ENCODE measurements at places on chromosomes 16 and 17.

GRCh38 chr17:48834973-48835372 lies 4.1 kb downstream of the CALCOCO2 start:
- no peak for DNase-seq

DNA sequence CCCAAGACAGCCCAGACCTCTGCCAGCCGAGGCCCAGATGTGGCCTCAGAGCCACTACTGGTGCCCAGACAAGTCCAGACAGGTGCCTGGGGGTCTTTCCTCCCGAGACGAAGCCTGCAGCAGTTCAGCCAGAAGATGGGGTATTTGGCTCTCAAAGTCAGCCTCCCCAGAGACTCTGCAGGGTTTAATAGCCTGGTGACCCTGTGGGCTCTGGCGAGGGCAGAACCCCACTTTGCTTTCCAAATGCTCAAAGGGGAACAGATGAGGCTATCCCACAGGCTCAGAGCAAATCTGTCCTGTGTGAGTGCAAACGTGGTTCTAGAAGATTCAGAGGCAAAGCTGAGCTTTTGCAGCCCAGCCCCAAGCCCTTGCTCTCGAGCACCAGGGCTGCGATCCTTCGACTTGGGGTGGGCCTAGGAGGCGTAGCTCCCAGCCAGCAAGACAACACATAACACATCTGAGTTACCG lies 236.0 kb downstream of the MRTFB start:
- no peak for DNase-seq

DNA sequence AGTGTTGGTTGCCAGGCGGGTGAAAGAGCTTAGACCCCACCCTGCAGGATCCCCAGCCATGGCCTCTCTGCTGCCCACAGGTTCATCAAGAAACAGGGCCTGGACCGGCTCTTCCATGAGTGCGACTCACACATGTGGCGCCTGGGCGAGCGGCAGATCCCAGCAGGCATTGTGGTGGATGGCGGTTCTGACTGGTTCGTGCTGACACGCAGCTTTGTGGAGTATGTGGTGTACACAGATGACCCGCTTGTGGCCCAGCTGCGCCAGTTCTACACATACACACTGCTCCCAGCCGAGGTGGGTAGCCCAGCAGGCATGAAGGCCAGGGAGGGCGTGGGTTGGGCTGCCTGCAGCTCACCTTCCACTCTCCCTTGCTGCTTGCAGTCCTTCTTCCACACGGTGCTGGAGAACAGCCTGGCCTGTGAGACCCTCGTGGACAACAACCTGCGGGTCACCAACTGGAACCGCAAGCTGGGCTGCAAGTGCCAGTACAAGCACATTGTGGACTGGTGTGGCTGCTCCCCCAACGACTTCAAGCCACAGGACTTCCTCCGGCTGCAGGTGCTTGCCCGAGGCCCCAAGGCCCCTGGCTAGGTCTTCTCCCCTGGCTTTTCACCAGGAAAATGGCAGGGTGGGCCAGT lies 9.9 kb downstream of the XYLT2 start:
- DNase-seq, result no peak

GRCh38 chr16:1550696-1551095 lies 17.2 kb downstream of the TMEM204 start:
- DNase-seq, result no peak
